ENCODE measurements at places on chromosomes 7 and 10. TPM values are rescaled to one million over a fixed set of nuclear protein-coding genes. Genes with fewer than 3 reads are reported as not detected.

GRCh38 chr10:31011017-31011664 lies 20.5 kb downstream of the ZNF438 start:
- DNase-seq, result peak; percentile 71

GRCh38 chr7:91557789-91558404 lies 293.7 kb downstream of the FZD1 start:
- DNase-seq, result peak; percentile 95

- no peak for DNase-seq
Observed at GRCh38 chr10:66836057-66836456, 89.8 kb upstream of the LRRTM3 start.

The TMEM140 gene
- total RNA-seq, result 49.4 TPM

The AGAP6 gene
- 1.2 TPM for total RNA-seq

Data from dermis microvascular lymphatic vessel endothelial cell (primary cell).